ENCODE measurements at places on chromosomes 13 and 19.

- DNase-seq = no peak
Observed at GRCh38 chr13:98563071-98563470, 13.8 kb downstream of the STK24 start.

DNA sequence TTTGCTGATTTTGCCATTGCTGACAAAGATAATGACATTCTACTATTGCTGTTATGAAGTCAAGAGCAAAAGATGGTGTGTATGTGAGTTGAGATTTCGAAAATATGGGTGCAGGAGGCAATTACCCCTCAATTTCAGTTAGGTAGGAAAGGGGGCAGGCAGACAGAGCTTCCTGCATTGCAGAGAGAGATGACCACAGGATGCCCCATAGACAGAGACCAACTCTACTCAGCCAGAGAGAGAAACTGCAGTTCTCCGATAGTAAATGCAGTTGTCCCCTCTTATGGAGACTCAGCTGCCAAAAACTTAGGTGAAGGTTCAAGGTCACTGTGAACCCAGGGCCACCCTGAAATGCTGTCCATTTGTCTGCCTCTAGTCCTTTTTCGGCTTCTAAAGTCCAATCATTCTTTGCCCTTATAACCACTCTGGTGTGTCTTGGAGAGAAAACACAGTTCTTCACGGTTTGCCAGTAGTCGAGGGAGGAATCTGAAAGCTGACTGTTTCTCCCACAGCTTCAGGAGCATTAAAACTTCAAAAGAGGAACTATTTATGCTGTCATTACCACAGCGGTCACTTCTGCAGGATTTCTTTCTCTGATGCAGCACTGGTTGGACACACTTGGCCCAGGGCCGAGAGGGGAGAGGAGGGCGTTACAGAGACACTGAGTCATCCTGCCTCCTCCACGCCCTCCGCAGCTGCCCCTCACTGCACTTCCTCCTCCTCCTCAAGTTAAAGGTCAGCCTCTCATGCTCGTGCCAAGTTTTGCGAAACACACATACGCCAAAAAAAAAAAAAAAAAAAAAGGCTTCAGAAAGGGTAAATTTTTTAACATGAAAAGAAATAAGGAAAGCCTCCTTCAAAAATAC is 264.3 kb downstream of the FOXO1 start:
- no peak for DNase-seq

- no peak for DNase-seq
Observed at GRCh38 chr13:102139626-102140025, 262.2 kb downstream of the FGF14 start.

DNA sequence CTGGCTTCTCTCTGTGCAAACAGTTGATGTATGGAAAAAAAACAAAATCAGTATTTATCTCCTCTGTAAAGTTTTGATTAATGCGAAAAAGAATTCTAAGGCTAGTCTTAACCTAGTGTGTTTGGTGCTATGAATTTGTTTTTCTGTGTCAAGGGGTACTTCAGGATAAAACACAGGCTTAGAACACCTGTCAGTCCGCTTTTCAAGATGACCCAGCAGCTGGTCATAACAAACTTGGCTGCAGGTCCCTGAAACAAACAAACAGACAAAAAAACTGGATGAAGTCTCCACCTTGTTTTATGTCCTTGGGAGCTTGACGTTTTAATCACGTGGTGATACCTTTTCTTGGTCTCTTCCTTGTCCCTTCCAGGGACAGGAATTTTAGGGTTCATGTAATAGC is 689.3 kb downstream of the UQCRFS1 start:
- no peak for DNase-seq

GRCh38 chr13:44435142-44435918 is 61.7 kb downstream of the SERP2 start:
- peak; percentile 97 for DNase-seq

- no peak for DNase-seq
Observed at GRCh38 chr13:48879432-48879831, 96.3 kb upstream of the FNDC3A start.

GRCh38 chr19:53670345-53670744 is 38.5 kb downstream of the DPRX start:
- DNase-seq = no peak

DNA sequence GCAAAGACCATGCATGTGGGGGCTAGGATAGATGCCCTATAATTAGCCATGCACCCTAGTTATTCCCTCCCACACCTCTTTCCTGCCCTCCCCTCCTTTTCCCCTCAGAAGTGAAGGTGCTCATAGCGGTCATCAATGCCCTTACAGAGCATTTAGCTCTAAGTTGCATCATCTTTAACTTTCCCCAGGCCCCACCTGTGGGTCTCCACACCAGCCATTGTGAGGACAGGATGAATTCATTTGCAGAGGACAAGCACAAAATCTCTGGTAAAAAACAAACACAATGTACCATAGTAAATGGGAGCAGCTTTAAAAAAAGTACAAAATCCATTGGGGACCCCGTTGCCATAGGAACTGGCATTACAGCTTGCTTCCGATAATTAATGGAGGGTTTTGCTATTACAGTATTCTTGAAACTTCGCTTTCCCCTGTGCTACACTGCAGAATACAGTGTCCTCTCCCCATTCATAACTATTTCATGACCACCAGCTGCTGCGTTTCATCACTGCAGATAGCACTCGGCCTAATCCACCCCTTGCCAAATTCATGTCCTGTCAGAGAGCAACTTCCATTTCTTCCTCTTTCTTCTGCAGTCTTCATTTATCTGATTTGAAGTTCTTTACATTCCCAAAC is 110.5 kb downstream of the ZDHHC20 start:
- no peak for DNase-seq

- DNase-seq = no peak
Observed at GRCh38 chr13:42331009-42331408, 59.1 kb downstream of the AKAP11 start.

GRCh38 chr19:47549261-47549862 is 23.6 kb downstream of the ZNF541 start:
- DNase-seq = no peak

GRCh38 chr13:52921194-52921593 is 72.8 kb upstream of the PCDH8 start:
- DNase-seq = no peak

GRCh38 chr19:15575406-15575805 is 39.6 kb upstream of the CYP4F8 start:
- DNase-seq = no peak

GRCh38 chr13:104625201-104625600 is 1559.0 kb upstream of the SLC10A2 start:
- DNase-seq = no peak

DNA sequence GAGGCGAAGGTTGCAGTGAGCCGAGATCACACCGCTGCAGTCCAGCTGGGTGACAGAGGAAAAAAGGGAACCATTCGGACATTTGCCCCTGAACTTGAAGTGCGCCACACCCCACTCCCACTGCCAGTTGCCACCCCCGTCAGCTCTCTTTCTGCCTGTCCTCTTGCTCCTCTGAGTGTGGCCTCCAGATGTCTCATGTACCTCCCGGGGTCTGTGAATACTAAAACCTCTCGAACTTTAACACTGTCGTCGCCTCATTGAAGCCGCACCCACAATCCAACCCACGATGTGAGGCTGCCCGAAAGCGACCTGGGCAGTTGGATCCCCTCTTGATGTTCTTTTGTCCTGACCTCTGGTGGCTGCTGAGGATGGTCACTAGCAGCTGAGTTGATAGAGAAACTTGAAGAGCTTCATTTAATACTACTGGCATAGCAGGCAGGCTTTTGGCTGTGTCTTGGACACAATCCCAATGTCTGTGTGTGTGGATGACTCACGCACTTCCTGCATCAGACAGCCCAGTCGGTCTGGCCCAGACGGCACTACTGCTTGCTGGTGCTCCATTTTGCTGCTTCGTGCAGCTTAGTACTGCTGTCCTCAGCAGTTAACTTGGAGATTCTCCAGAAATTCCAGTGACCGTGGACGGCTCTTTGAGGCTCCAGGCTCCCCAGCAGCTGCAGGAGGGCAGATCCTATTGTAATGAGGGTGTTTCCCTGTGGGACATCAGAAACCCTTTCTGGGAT is 4.2 kb downstream of the FPR3 start:
- DNase-seq = no peak
